CD8-positive, alpha-beta memory T cell (primary cell): ENCODE measurements at places on chromosomes 1 and 21. TPM values are rescaled to one million over a fixed set of nuclear protein-coding genes. Genes with fewer than 3 reads are reported as not detected.

GRCh38 chr21:45479691-45480675 lies 62.3 kb downstream of the SLC19A1 start:
- DNase-seq = no peak

The NPR1 gene
- not detected for total RNA-seq

DNA sequence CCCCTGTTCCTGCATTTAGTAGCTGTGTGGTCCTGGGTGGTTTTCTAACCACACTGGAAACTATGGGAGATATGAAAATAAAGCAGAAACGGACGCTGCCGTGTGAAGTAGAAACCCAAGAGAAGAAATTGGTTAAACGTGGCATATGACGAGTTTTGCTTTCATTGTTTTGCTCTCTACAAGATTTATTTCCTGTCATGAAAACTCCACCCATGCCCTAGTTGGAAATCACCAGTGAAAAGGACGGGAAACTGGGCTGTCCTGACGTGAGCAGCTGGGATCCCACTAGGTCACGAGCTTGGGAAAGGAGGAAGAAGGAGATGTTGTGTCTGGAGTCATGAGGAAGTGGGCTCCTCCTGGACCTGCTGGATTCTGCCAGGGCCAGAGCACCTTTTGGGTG lies 120.8 kb upstream of the GADD45A start:
- DNase-seq = no peak

The AMY2A gene
- total RNA-seq = not detected

DNA sequence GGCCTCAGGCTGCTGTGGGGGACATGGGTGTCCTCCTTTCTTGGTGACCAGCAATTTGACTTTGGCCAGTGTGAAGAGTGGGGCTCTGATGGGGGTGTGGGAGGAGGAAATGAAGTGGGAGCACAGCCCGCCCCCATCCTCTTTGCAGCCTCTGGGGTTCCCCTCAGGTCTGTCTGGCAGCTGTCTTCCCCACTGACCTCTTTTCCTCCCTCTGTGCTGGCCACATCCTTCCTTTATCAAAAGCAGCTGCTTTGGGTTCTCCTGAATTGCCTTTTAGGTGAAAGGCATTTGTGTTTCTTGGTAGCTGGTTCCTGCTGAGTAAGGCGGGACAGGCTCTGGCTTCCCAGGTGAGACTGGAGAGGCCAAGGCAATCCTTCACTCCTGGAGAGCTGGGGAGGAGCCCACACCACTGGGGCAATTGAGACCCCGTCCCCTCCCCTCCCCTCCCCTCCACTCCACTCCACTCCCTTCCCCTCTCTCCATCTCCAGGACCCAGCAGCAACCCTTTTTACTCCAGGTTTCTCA lies 24.9 kb downstream of the PCAT6 start:
- no peak for DNase-seq

- no peak for DNase-seq
Observed at GRCh38 chr1:6688757-6689156, 12.9 kb downstream of the DNAJC11 start.

DNA sequence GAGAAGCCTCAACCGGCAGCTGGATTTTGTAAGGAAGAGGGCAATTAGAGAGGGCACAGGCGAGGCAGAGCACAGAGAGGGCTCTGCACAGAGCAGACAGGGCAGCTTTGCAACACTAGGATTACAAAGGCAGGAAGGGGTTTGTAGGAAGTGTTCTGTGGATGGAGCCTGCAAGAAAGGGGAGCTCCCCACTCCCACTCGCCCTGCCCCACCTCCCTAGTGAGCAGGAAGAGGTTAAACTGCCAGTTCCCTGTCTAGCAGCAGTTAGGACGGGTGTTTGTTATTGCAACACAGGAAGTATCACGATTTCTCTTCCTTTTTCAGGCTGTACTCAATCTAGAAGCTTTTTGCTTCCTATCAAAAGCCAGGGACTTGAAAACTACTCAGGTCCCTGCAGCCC lies 63.3 kb upstream of the LRRC8D start:
- DNase-seq = no peak

The OR2L3 gene
- not detected for total RNA-seq

The ADORA3 gene
- 0.51 TPM for total RNA-seq

The CROCC gene
- total RNA-seq = 25.6 TPM

The ALX3 gene
- total RNA-seq = not detected

The OR2L5 gene
- total RNA-seq = not detected

The PLPPR4 gene
- not detected for total RNA-seq

DNA sequence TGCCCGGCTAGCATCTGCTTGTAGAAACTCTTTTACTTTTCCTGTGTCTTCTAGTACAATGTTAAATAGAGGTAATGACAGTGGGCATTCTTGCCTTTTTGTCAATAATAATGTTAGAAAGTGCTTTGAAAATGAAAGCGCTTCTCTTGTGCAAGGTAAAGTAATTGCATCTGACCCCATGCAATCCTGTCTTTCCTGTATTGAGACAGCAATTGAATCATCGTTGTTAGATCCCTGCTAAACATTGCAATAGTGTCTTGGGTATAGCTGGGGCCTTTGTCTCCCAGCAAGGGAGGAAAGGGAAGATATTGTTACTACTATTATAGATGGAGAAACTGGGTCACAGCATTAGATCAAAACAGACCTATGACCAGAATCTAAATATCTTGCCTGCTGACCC lies 80.9 kb downstream of the TLR5 start:
- no peak for DNase-seq

GRCh38 chr21:34205811-34206571 lies 132.6 kb downstream of the MRPS6 start:
- DNase-seq = no peak

The RIMS3 gene
- 1.7 TPM for total RNA-seq

The MROH9 gene
- total RNA-seq = not detected

DNA sequence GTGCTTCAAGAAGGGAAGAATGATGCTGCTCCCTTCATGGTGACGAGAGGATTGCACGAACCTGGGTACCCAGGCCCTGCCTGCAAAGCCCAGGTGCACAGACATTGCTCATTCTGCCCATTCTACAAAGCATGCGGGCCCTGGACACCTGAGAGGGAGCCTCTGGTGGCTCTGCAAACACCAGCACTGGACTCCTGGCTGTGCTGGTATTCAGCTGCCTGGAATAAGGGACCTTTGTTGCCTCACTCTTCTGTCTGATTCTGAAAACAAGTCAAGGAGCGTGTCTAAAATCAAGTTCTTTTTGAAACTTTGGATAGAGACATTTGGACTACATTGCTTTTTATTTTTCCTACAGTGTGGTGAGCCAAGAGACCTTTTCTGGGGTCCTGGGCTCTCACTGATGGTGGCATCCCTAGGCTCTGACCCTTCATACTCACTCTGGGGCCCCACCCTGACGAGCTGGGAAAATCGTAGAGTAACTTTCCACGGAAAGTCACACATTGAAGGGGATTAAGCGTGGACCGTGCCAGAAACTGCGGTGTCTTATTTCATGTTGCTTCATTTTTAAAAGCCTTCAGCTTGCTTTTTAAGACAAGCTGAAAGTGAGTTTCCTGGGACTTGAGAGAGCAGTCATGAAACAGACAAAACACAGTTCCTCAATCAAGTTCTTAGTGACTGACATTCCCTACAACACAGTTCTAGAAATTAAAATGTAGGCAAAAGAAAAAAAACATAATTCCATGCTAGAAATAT lies 24.0 kb downstream of the ABCA4 start:
- DNase-seq = no peak

DNA sequence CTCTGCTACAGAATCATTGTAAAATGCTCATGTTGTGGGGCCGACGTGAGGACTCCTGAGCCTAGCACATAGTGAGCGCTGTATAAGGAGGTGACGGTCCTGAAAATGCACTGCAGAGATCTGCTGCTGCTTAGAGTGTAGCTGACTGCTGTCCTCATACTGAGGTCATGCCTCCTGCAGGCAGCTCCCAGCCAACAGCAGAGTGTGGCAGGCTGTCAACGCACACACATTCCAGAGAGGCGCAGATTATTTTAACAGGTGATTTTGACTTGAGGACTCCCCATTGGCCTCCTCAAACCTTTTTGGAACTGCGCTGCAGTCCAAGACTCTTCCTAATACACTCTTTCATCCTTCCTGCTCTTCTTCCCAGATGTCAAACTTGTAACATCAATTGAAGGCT lies 119.8 kb upstream of the KCNJ6 start:
- DNase-seq = no peak

GRCh38 chr1:6535214-6535613 lies 19.1 kb downstream of the NOL9 start:
- no peak for DNase-seq

The MYOM3 gene
- total RNA-seq = not detected

The KCNA3 gene
- total RNA-seq = 38.4 TPM

The KIAA0040 gene
- 30.4 TPM for total RNA-seq

GRCh38 chr1:50231209-50231608 lies 122.5 kb downstream of the ELAVL4 start:
- DNase-seq = no peak

DNA sequence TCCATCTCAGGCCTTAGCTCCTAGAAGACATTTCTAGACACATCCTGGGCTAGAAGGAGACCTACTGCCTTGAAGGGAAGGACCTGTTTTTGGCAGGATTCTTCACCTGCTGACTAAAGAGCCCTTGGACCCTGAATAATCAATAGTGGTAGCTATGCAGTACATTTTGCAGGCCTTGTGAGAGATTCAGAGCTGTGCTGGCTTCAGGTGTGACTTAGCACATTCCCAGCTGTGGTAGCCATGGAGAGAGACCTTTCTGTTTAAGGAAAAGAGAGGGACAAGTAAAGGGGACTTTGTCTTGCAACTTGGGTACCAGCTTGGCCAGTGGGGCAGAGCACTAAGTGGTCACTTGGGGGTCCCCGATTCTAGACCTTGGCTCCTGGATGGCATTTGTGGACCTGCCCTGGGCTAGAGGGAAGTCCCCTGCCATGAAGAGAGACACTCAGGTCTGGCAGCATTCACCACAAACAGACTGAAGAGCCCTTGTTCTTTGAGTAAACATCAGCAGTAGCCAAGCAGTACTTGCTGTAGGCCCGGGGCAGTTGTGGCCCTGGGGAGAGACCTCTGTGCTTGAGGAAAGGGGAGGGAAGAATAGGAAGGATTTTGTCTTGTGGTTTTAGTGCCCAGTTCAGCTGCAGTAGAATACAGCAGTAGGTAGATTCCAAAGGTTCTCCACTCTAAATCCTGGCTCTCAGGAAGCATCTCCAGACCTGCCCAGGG lies 26.2 kb upstream of the CD1A start:
- DNase-seq = no peak

DNA sequence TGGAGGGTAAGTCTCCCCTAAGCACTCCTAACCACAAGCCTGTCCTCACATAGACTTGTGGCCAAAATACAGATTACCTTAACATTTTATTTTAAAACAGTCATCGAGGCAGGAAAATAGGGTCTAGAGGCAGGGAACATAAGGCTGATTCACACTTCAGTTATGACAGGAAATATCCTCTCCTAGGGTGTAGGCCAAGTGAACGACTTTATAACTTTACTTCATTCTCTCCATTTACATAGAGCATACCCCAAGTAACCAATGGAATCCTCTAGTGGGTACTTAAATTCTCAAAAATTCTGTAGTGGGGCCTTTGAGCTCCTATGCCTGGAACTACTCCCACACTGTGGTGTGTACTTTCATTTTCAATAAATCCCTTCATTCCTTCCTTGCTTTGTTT lies 113.0 kb downstream of the WDR3 start:
- no peak for DNase-seq

DNA sequence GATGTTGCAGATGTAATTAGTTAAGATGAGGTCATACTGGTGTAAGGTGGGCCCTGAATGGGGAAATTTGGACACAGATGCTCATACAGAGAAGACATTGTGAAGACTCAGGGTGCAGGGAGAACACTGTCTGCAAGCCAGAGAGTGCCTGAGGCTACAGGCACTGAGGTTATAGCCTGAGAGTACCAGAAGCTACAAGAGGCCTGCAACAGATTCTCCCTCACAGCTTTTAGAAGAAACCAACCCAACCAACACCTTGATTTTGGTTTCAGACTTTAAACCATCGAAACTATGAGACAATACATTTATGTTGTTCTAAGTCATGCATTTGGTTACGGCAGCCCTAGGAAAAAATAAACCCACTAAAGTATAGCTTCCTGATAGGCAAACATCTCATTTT lies 321.7 kb upstream of the USP25 start:
- DNase-seq = no peak
